ENCODE measurements at places on chromosomes 16 and 17.

DNA sequence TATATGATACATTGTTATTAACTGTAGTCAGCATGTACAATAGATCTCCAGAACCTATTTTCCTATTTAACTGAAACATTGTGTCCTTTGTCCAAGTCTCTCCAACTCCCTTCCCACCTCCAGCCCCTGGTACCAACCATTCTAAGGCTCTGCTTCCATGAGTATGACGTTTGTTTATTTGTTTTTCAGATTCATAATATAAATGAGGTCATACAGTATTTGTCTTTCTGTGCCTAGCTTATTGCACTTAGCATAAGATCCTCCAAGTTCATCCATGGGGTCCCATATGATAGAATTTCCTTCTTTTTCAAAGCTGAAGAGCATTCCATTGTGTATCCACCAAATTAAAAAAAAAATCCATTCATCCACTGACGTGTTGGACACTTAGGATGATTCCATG, 39.4 kb downstream of the OTOA start:
- DNase-seq: no peak

GRCh38 chr16:66639091-66639885, 34.8 kb downstream of the CMTM3 start:
- no peak for DNase-seq

DNA sequence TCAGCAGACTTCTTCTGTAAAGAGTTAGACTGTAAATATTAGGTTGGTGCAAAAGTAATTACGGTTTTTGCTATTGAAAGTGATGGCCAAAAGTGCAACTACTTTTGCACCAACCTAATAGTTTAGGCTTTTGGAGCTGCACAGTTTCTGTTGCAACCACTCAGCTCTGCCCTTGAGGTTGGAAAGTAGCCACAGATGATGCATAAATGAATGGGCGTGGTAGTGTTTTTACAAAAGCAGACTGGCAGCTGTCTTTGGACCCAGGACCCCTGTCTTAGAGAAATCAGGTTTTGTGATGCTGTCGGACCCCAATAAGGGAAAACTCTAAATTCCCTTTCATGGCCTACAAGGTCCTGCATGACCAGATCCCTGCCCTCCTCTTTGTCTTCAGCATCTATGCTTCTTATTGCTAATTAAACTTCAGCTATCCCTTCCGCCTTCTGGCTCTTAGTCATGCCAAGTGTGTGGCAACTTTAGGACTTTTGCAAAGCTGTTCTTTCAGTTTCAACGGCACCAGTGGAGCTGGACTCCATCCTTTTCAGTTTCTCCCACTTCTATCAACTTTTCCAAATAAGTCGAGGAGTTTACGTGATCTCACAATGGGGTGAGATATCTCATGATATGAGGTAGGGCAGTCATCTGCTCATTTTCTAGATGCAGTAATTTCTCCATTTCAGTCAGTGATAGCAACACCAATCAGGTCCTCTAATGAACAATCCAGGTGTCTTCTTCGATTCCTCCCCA, 232.3 kb downstream of the XYLT1 start:
- peak; percentile 38 for DNase-seq

DNA sequence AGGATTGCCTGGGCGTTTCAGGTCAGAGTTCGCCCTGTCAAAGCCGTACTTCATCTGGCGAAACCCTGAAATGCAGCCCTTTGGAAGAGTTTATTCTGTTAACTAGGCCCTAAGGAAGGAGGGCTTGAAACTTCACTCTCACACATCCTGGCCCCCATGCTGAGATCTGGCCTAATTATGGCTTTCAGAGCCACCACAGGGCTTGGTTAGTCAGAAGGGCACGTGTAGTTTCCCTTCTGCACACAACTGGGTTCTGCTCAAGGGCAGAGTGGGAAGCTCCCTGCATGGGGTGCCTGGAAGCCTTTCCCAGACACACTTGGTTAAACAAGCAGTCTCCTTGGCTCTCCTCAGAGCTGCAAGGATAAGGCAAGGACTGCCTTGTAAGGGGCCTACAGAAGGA, 397.3 kb downstream of the SHISA9 start:
- DNase-seq: no peak
